SJCRH30 (cell line): ENCODE measurements at places on chromosomes 13 and 19. TPM values are rescaled to one million over a fixed set of nuclear protein-coding genes. Genes with fewer than 3 reads are reported as not detected.

RFPL4A gene
- 1.1 TPM in 2 replicates for total RNA-seq

CCL25 gene
- not detected in 2 replicates for total RNA-seq

ZNF528 gene
- total RNA-seq, result 12.6 and 13.5 TPM in 2 replicates

FCER2 gene
- not detected in 2 replicates for total RNA-seq

PSG1 gene
- not detected in 2 replicates for total RNA-seq

AP1M2 gene
- total RNA-seq, result 0.35 and 0.40 TPM in 2 replicates

CEACAM3 gene
- total RNA-seq, result not detected in 2 replicates

ANGPTL8 gene
- total RNA-seq, result not detected in 2 replicates

ZNF317 gene
- total RNA-seq, result 31.4 and 31.7 TPM in 2 replicates

ACP7 gene
- total RNA-seq, result not detected in 2 replicates

LMTK3 gene
- not detected in 2 replicates for total RNA-seq

PRSS57 gene
- not detected in 2 replicates for total RNA-seq
